ENCODE measurements at places on chromosomes 11 and 22. TPM values are rescaled to one million over a fixed set of nuclear protein-coding genes. Genes with fewer than 3 reads are reported as not detected.

MN1 gene
- 10.7 TPM for total RNA-seq

RFPL3 gene
- not detected for total RNA-seq

DSCAML1 gene
- not detected for total RNA-seq

UBQLNL gene
- not detected for total RNA-seq
